Stimulated activated CD8-positive, alpha-beta memory T cell treated with anti-CD3 and anti-CD28 coated beads, Interleukin-15, amount 100 ng/mL, for 4 hours (primary cell): ENCODE measurements at places on chromosomes 6 and 20.

GRCh38 chr20:13231031-13231752 lies 10.1 kb downstream of the ISM1 start:
- DNase-seq = peak; percentile 18

DNA sequence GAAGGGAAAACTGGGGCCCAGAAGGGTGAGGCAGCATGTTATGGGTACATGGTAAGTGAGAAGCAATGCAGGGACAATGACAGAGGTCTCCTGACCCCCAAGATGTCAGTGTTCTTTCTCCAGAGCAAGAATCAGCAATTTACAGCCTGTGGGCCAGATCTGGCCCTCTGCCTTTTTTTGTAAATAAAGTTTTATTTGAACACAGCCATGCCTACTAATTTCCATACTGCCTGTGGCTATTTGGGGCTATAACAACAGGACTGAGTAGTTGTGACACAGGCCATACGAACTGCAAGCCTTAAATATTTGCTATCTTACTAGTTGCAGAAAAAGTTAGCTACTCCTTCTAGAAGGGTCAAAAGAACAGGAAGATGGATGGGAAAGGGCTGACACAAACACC lies 52.5 kb downstream of the PTPRT start:
- DNase-seq = no peak

DNA sequence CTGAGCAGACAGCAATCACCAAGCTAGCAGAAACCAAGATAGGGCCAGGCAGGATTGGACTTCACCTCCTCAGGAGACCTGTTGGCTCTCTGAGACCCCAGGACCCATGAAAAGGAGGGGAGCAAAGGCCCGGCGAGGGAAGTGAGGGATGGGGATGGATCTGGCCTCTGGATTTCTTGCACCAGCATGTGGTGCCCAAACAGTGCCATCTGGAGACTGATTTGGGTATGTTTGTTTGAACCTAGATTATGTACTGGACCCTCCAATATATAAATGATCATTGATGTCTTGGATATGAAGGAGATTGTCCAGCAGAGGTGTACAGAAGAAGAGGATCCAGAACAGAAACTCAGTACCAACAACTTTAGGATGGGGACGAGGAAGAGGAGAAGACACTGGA lies 83.4 kb upstream of the LY86 start:
- DNase-seq = no peak

GRCh38 chr6:95266537-95267258 lies 310.6 kb upstream of the MANEA start:
- DNase-seq = no peak

DNA sequence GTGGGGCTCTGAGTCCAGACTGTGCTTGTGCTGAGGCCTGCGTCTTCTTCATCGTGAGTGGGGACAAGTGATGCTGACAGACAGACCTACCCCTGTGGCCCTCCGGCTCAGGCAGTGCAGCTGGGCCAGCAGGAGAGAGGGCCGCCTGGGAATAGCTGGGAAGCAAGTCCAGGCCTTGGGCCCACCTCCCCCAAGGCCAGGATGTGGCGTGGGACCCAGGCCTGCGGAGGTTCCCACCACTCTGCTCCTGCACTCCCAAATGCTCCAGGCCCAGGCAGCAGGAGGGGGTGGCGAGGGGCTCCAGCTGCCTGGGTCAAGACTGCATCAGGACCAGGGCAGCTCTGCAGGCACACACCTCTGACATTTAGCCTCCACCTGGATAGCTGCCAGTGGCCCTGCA lies 38.3 kb downstream of the DAAM2 start:
- DNase-seq = no peak

DNA sequence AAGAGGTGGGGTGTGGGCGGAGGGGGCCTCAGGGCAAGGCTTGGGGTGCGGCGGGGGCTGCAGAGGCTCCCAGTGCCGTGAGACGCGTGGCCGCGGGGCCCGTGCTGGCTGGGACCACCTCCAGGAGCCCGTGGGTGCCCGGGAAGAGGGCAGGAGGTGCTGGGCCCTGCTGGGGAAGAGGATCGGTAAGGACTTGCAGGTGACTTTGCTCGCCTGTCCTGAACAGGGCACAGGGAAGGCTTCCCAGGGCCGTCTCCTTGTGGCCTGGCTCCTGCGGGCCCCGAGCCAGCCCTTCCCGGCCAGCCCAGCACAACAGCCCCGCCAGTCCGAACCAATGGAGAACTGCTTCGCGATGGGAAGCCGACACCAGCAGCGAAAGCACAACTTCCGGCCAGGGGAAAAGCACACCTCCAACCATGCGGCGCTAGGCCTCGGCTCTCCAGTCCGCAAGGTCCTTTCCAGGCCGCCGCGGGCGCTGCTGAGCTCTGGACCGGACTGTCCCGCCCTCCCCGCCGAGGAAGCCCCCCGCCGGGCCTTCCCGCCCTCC lies 32.3 kb downstream of the IRF4 start:
- DNase-seq = no peak

GRCh38 chr6:88513471-88513870 lies 347.3 kb upstream of the CNR1 start:
- no peak for DNase-seq

DNA sequence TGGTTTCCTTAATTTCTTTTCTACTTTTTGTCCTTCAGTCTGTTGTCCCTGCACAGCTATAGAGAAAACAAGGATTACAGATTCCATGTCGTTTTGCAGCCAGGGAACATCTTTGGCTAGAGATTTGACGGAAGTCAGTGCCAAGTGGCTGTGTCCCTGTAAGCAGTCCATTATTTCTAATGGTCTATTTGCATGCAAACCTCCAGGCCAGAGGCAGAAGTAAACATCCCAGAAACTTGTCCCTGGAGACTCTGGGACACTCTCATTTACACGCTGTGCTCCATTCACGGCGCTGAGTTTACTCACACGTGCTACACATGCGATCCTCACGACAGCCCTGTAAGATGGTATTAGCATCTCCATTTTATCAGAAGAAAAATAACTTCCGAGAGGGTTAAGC lies 355.5 kb downstream of the PRKN start:
- no peak for DNase-seq

GRCh38 chr6:75503291-75503690 lies 9.7 kb upstream of the FILIP1 start:
- DNase-seq = no peak

- peak; percentile 42 for DNase-seq
Observed at GRCh38 chr20:62603021-62603906, 39.0 kb upstream of the SLCO4A1 start.

DNA sequence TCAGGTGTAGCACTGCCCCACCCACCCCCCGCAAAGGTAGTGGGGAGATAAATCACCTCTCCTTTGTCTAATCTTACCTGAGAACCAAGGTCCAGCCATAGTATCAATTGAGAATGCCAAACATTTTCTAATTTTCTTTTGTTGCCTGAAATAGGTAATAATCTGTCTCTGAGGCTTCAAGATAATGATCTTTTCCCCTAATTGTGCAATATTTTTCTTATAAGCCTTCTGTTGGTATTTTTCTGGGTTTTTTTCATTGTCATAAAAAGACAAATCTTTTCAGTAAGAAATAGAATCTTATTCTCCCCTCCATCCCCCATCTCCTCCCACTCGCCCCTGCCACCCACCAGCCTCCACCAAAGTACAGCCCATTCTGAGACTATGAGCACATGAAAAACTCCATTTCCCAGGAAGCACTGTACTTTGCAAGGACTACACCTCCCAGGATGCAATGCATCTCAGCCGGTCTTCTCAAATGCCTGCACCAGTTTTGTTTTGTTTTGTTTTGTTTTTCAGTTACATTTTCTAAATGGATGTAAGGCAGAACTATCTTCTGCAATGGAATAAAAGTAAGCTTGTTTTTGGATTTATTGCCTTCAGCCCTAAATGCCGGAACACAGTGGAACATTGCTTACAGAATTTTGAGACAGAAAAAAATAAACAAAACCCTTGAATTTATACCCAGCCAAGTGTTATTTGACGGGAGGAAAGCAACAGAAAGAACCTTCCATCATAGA lies 268.0 kb downstream of the TFAP2A start:
- no peak for DNase-seq

DNA sequence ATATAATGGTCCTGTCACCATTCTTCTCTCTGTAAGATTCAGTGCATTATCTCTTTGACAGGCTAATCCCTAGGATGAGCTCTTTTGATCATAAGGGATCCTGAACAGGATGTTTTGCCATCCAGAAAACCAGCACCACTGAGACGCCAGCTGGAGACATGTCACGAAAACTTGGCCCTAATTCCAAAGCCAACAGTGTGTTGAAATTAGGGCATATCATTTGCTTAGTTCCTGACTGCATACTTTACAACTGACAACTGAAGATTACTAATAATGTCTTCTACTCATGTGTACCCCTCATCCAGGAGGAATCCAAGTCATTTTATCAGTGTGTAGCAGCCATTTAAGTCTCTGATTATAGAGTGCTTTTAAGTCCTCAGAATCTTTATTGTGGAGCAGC lies 243.6 kb downstream of the KCNQ5 start:
- no peak for DNase-seq

DNA sequence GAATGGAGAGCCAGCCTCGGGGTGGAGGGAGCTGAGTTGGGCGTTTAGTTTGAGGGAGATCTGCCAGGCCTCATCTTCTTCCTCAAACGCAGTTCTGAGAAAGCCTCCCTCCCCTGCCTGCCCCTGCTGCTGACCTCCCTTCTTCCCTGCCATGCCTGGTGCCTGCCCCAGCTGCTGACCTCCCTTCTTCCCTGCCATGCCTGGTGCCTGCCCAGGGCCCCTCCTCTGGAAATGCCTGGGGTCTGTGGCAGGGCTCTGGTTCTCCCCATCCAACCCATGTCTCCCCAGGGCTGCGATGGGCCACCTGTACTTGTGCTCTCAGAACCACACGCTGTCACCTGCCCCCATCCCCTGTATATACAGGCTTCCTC lies 114.6 kb downstream of the VEGFA start:
- no peak for DNase-seq

GRCh38 chr6:52377538-52378221 lies 15.7 kb downstream of the PAQR8 start:
- DNase-seq = no peak

- DNase-seq = no peak
Observed at GRCh38 chr20:3640259-3640658, 22.9 kb downstream of the GFRA4 start.

DNA sequence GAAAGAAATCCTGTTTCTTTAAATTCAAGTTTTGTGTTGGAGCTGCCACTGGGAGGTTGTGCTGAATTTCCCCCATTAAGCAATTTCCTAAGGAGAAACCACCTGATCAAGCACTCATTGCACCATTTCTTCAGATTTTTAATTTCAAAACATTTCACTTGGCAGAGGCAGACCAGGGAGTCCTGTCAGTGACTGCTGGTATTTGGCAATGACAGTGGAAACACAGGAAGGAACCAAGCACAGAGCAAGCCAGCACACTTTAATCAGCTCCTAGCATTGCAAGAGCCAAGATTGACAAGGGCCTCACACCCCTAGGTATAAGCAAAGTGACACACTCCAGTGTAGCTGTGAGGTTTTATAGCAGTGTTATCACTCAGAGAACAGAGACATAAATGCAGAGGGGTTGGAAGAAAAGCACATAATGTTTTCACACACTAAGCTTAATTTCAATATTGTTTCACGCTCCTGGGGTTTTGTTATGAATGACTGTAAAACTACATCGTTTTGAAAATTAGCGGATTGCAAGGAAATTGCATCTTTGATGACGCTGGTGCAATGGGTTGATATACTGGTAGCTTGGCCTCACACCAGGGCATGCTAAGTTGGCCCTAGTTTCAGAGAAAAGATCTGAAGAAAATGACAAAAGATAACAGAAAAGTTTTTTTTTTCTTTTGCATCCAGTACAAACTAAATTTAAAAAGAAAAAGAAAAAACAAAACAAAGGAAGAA lies 768.4 kb downstream of the TFAP2A start:
- no peak for DNase-seq

GRCh38 chr6:79570129-79571029 lies 33.1 kb upstream of the LCA5 start:
- DNase-seq = no peak

GRCh38 chr6:11965499-11965898 lies 46.6 kb upstream of the HIVEP1 start:
- no peak for DNase-seq

GRCh38 chr6:2558098-2558680 lies 192.5 kb downstream of the MYLK4 start:
- DNase-seq = no peak

- DNase-seq = no peak
Observed at GRCh38 chr6:12483712-12484111, 193.6 kb downstream of the EDN1 start.

GRCh38 chr6:67433124-67433523 lies 1202.0 kb upstream of the ADGRB3 start:
- no peak for DNase-seq

DNA sequence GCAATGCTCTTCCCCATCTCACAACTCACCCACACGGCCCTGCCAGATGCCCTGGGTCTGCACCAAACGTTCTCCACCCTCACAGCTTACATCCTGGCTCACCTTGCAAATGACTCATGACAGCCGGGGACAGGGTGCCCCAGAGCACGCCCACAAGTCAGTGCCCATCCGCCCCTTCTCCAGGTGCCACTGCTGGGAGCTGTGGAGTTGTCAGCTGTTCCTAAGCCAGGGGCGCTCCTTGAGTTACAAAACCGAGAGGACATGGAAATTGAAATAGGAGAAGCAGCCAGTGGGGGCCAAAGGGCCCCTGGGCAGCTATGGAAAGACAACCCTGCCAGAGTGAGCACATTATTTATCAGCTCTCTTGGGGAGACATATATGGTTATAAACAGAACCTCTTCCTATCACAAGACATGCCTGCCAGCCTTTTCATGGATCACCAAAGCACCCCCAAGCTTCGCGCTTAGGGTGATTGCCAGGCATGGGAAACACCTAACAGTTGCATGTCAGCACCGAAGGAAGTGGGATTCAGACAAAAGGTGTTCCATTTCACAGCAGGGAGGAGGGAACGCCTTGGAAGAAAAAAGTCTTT lies 236.8 kb downstream of the LY86 start:
- DNase-seq = no peak

- DNase-seq = no peak
Observed at GRCh38 chr6:52180787-52181558, 5.2 kb upstream of the IL17A start.

- DNase-seq = no peak
Observed at GRCh38 chr6:2147766-2148448, 97.5 kb downstream of the GMDS start.

- no peak for DNase-seq
Observed at GRCh38 chr20:50659975-50660670, 31.2 kb downstream of the RIPOR3 start.

DNA sequence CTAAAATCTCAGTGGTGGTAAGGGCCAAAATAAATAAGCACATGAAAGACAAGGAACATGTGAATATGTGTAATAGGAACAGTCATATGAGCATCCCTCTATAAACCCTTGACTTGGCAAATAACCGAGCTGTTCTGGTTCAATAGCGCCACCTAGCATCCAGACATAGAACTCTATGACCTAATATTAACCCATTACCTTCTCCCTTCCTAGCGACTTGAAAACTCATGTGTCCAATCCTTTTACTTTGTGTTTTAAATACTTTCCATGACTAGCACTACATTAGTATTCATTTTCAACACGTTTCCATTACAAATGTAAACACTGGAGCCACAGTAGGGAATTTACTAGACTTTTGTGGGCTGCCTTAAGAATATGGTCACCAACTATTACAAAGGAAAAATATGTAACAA lies 279.7 kb downstream of the UST start:
- no peak for DNase-seq
